ENCODE measurements at places on chromosomes 1 and 21. TPM values are rescaled to one million over a fixed set of nuclear protein-coding genes. Genes with fewer than 3 reads are reported as not detected.

The SELP gene
- total RNA-seq, result 13.1 TPM

The CFHR4 gene
- total RNA-seq, result not detected

The APCS gene
- not detected for total RNA-seq

The NOL9 gene
- total RNA-seq, result 14.7 TPM
